LHCN-M2 (cell line): ENCODE measurements at places on chromosomes 13 and 19. TPM values are rescaled to one million over a fixed set of nuclear protein-coding genes. Genes with fewer than 3 reads are reported as not detected.
A peak's percentile ranks its signal among the peaks of the same experiment; 100 is the strongest.

DNA sequence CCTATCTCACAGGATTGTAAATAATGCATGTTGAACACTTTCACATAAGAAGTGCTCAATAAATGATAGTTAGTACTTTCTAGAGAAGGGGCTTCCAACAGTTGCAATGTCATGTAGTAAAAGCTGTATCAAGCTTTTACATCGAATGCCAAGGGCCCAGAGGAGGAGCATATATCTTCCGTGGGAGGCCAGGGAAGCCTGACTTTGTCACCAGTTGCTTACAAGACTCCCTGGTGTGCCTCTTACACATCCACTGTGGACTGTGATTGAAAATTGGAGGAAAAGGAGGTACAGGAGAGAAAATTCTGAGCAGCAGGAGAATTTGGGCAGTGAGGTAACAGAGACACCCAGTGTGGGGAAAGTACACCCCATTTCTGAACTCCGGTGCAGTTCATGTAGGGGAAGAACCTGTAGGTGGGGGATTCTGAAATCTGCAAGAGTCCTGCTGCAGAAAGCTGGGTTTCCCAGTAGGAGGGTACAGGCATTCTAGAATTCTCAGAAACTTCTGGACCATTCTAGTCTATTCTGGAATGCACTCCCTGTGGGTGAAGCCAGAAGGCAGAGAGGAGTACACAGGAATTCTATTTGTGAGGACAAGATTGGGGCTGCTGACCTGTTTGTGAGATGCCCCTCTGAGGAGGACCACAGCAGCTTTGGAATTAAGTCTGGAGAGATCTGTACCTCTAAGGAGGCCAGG lies 54.0 kb downstream of the ALOX5AP start:
- DNase-seq: no peak

GRCh38 chr13:49616676-49617065 lies 11.6 kb upstream of the ARL11 start:
- DNase-seq: no peak

The TGFBR3L gene
- 1.9 and 3.5 TPM in 2 replicates for total RNA-seq

The DBP gene
- 2.9 and 4.8 TPM in 2 replicates for total RNA-seq

The TMEM190 gene
- total RNA-seq: not detected in 2 replicates

DNA sequence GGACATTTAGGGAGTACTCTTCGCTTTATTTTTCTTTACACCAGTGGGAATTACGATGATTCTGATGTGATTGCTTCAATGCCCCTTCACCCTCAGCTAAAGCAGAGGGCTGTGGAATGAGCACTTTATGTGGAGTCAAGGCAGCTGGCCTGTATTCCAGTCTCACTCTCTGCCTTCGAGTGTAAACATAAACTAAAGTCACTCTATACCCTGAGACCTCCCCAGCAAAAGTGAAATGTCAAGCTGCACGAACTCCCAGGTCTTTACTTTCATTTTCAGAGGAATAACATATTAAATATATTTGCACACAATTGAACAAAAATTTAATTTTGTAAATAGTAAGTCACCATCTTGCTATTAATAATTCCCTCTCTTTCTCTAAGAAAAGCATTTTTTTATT lies 557.1 kb downstream of the DACH1 start:
- no peak for DNase-seq

The FGF14 gene
- 0.06 TPM in 1 of 2 replicates, not detected in the other for total RNA-seq

DNA sequence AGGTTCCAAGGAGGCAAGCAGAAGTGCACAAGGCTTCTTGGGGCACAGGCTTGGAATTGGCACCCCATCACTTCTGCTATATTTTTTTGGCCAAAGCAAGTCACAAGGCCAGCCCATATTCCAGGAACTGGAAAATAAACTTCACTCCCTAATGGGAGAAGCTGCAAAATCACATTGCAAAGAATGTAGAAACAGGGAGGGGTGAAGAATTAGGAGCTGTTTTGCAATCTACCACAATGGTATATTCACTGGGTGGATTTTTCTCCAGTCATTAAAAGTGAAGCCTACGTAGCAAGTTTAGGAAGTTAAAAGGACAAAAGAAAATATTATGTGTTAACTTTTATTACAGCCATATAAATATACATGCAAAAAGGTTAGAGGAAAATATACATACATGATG lies 464.8 kb downstream of the COG6 start:
- peak; percentile 33 for DNase-seq

The FFAR2 gene
- not detected in 2 replicates for total RNA-seq

DNA sequence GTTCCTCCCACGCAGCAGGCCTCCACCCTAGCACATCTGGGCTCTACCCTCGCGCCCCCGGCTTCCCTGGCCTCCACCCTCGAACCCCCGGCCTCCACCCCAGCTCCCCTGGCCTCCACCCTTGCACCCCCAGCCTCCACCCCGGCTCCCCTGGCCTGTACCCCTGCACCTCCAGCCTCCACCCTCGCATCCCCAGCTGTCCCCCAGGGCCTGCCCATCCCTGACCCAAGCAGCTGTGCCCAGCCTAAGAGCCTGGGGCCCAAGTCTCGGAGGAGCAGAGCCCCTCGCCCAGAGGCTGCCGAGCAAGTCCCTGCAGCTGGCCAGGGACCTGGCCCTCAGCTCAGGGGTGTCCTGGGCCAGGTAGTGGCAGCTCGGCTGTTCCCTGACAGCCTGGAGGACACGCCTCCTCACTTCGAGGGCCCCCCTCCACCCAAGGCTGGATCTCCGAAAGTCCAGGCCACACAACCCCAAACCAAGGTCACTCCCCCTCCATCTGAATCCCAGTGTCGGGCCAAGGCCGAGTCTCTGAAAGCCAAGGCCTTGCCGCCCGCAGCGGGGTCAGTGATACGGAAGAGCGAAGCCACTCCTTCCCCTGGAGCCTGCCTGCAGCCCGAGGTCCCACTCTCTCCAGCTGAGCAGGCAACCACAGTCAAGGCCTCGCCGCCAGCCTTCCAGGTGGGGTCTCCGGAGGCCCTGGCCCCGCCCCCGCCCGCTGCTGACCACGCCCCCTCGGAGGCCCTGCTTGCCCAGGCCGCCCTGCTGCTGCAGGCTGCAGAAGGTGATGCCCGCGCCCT lies 7.9 kb upstream of the ARHGAP33 start:
- DNase-seq: no peak

- DNase-seq: no peak
These were observed 42.2 kb upstream of the SPACA7 start for GRCh38 chr13:112333756-112334543.

The ASPDH gene
- total RNA-seq: not detected in 2 replicates

DNA sequence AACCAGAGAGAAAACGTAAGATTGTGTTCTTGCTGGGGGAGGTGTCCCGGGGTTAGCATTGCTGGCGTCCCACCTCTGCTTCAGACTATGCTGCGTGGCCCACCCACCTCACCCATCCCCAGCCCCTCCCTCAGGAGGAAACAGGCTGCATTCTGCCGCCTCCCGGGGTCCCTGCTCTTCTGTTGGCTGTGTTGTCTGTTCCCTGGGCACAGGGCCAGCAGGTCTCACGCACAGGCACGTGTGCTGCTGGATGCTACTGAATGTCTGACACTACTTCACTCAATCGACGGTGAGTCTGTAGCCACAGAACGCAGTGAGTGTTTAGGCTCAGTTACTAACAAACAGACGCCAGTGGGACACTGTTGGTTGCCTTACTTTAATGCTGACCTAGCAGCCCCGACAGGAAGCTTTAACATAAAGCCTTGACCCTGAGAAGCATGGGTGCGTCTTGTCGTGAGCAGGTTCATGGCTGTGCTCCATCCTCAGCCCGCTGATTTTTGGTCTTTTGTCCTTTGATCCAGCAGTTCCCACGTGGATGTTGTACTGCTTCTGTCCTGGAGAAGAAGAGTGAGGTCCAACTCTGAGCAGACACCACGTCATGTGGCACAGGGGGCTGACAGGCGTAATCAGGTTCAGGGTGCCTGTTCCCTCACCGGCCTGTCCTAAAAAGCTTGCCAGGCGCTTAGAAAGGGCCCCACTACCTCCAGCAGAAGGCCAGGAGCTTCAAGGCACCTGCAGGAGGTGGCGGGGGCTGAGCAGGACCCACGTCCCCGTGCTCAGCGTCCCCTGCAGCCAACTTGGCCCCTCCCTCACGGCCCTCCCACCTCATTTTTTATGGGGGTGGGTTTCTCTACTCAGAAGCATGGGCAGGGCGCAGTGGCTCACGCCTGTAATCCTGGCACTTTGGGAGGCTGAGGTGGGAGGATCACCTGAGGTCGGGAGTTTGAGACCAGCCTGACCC lies 26.0 kb downstream of the NAXD start:
- no peak for DNase-seq

DNA sequence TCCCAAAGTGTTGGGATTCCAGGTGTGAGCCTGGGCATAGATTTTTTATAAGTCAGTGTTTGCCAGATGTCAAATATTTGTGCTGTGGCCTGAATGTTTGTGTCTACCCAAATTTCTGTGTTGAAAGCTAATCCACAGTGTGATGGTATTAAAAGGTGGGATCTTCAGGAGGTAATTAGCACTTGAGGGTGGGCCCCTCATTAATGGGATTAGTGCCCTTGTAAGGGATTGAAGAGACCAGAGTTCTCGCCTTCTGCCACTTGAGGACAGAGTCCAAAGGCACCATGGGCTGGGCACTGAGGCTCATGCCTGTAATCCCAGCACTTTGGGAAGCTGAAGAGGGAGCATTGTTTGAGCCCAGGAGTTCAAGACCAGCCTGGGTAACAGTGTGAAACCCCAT lies 9.7 kb upstream of the FBXO17 start:
- no peak for DNase-seq

DNA sequence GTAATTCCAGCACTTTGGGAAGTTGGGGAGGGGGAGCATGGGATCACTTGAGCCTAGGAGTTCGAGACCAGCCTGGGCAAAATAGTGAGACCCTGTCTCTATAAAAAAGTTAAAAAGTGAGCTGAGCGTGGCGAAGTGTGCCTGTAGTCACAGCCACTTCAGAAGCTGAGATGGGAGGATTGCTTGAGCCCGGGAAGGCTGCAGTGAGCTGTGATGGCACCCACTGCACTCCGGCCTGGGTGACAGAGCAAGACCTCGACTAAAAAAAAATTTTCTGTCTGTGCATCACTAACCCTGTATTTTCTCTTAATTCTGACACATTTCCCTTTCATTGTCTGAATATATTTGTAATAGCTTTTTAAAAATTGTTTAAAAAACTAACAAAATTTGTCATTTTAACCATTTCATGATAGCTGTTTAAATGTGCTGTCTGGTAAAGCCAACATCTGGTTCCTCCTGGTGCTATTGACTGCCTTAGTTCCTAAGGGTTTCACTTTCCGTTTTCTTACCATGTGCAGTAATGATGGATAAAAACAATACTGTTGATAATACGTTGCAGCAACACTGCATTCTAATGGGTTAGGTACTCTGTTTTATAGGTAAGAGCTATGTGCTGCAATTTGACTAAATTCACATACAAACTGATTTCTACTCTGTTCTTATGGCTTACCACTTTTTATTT lies 29.7 kb downstream of the LATS2 start:
- DNase-seq: no peak

The CKM gene
- not detected in 2 replicates for total RNA-seq

The RTBDN gene
- total RNA-seq: not detected in 2 replicates

The GARRE1 gene
- 6.8 and 7.7 TPM in 2 replicates for total RNA-seq

DNA sequence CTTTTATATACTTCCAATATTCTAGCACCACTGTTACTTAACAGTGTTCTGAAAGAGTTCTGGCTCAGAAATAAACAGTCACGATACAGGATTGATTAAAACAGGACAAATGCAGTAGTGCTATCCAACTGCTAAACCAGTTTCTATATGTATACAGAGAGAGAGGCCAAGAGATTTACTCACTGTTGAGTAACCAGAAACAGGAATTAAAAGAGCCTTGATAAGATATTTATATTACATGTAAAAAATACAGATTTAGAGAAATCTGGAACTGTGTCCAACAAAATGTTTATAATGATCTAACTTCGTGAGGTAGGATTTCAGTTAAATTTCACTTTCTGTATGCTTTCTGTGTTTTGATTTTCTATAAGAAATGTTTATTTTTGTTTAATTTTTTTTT lies 116.6 kb downstream of the CDK8 start:
- no peak for DNase-seq

- DNase-seq: no peak
These were observed 182.2 kb downstream of the KDM4B start for GRCh38 chr19:5150902-5151741.

DNA sequence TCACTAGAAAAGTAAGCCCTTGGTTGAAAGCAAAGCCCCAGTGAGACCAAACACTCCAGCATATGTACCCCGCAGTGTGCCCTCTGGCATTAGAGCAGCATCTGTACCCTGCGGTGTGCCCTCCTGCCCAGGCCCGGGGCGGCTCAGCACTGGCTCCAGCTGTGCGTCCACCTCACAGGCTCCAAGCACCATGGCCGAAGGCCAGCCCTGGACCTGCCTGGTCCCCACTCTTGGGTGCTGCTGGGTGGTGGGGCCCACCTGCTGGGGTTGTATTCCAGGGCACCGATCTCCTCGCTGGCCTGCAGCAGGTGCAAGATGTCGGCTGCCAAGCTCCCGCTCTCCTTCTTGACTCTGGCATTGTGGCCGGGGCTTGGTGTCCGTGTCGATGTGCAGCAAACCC lies 230.2 kb downstream of the TUBA3C start:
- no peak for DNase-seq

- DNase-seq: no peak
These were observed 79.8 kb upstream of the TNFSF11 start for GRCh38 chr13:42494157-42494556.

DNA sequence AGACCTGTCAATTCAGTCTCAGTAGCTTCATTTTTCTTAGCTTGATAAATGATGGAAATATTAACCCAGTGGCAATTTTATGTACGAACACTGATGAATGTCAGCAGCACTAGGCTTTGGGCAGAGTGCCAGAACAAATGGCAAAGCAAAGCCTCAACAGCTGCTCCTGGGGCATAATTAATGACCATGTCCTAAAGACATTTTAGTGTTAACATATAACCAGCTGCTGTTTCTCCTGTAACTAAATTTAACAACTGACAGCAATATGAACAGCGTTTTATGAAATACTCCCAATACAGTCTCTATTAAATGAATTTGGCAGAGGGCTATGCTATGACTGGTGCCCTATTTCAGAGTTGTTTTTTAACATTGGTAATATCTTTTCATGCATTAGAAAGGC lies 47.1 kb downstream of the ZNF568 start:
- DNase-seq: peak; percentile 98

The HCST gene
- total RNA-seq: not detected in 2 replicates

GRCh38 chr13:92224825-92225224 lies 826.4 kb downstream of the GPC5 start:
- no peak for DNase-seq

DNA sequence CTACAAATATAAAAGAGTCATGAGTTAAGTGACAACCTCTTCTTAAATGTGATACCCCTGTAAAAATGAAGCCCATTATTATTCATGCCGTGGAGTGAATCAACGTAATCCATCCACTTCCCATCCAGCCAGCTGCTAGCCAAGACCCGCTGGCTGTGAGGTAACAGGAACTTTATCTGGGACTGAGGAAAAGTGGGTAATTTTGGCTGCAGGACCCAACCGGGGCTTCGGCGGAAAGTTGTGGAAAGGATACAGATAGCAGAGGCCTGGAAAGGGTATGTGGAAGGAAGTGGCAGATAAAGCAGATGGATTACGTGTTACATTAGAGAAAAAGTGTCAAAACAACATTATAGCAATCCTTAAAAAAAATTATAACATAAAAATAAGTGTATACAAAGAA lies 48.3 kb downstream of the SLC7A1 start:
- DNase-seq: no peak

DNA sequence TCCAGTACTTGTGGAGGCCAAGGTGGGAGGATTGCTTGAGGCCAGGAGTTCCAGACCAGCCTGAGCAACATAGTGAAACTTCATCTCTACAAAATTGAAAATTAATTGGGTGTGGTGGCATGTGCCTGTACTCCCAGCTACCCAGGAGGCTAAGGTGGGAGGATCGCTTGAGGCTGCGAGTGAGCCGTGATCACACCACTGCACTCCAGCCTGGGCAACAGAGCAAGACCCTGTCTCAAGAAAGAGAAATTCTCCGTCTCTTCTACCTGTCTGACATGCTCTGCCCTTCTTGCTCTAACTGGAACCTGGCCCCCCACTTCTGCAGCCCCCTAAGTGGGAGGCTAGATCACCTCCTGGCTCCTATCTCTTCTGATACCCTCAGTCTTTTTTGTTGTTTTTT lies 7.4 kb downstream of the EIF3K start:
- DNase-seq: no peak
